ENCODE measurements at places on chromosomes 7 and 10.

- DNase-seq: peak; percentile 51
Measured at GRCh38 chr10:119871881-119872609, 598 bp downstream of the MCMBP start.

GRCh38 chr7:157622000-157622399, 285.2 kb downstream of the DNAJB6 start:
- DNase-seq: no peak

- no peak for DNase-seq
Measured at GRCh38 chr7:155449869-155450557, 7.9 kb upstream of the EN2 start.

GRCh38 chr10:60566096-60566495, 176.4 kb upstream of the ANK3 start:
- DNase-seq: no peak

- DNase-seq: no peak
Measured at GRCh38 chr7:112069879-112070321, 136.3 kb downstream of the DOCK4 start.

DNA sequence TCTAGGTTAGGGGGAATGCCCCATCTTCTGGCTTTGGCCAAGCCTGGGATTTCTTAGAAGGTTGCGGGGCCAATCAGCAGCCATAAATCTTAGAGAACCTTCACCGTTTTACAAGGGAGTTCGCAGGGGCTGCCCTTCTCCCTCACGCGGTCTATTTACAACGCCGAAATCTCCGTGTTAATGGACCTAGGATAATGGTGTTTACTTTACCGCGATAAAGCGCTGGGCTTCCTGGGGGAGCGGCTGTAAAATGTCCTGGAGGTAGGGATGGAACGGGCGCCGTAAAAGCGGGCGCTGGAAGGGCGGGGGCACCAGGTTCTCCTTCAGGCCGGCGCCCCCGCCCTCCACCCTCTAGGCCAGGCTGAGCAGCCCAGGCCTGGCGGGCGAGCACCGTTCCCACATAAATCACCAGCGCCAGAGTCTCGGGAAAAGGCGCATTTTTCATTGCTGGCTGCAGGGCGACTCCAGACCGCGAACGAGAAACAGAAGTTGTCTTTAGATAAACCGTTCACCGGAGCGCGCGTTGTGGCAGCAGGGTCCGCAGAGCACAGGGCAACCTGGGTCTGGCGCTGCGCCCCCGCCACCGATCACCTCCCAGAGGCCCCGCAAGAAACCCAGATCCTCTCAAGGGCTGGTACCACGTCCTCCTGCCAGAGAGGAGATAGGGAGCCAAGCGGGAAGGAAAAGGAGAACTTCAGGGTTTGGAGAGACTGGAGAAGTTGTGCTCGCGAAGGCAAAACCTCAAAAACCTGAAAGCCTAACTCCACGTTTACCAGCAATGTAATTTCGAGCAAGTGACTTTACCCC, 12.5 kb upstream of the NKX2-3 start:
- DNase-seq: no peak

GRCh38 chr7:93516834-93517233, 57.7 kb downstream of the CALCR start:
- no peak for DNase-seq

GRCh38 chr7:106792233-106792926, 72.7 kb upstream of the PIK3CG start:
- DNase-seq: no peak

GRCh38 chr10:96513305-96513697, 425 bp downstream of the TLL2 start:
- DNase-seq: peak; percentile 66

GRCh38 chr10:98168766-98169165, 34.3 kb downstream of the R3HCC1L start:
- no peak for DNase-seq

DNA sequence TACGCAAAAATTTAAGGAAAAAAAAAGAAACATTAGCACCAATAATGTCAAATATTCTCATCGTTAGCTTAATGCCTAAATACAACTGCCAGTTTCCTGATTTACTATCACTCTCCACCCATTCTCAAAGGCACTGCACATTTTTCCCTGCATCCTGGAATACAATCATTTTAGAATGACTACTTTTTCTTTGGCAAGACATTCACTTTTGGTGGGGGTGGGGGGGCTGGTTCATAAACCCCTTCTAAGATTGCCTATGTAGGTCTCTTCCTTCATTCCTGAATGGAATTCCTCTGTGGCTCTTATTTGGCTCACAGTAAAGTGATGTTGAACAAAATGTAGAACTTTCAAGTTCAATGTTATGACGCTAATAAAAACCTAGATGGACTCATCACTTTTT, 74.3 kb downstream of the RNLS start:
- no peak for DNase-seq

GRCh38 chr10:102681696-102682095, 32.5 kb downstream of the ARL3 start:
- no peak for DNase-seq

DNA sequence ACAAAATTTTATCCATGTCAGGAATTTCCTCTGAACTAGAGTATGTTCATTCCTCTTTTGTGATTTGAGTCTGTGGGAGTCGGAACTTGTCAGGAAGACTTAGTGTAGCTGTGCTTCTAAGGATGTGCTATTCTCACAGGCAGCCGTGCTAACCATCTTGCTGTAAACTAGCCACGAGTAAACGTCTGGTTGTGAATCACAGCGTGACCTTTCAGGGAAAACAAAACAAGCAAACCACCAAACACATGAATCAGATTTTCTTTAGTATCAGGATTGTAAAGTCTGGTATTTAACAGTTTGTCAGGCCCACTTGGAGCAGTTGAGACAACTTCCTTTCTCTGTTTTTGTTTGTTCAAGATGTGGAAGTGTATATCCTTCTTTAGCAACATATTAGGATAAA, 32.0 kb downstream of the AUTS2 start:
- DNase-seq: no peak

- DNase-seq: peak; percentile 37
Measured at GRCh38 chr7:151276666-151277590, 28.4 kb upstream of the SMARCD3 start.

DNA sequence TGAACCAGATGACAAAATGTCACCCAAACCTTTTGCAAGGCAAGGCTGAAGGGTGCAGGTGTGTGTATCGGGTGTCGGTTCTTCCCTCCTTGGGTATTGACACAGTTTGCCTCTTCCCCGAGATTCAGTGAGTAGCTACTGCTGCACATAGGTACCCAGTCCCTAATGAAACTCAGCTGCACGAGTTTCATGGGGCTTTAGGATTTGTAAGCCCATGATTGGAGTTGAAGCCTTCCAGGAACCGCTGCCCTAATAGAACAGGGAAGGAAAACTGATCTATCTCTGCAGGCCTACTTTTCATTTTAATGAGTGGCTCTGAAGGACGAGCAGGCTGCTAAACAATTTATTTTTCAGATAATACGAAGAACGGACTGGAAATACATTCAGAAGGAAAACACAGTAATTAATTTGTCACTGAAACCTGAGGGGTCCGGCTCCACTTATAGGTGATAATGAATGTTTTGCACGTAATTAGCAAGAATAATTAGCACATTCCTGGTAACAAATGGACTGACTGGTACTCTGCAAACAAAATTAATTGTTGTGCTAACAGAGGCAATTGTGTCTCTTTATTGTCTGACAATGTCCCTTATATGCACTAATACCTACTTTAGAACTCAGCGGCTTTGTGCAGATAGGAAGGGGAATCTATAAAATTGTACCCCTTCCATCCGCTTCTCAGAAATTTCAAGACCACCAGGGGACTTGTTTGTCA, 49.6 kb upstream of the FZD8 start:
- no peak for DNase-seq

- DNase-seq: no peak
Measured at GRCh38 chr7:6422926-6423632, 24.7 kb downstream of the DAGLB start.

DNA sequence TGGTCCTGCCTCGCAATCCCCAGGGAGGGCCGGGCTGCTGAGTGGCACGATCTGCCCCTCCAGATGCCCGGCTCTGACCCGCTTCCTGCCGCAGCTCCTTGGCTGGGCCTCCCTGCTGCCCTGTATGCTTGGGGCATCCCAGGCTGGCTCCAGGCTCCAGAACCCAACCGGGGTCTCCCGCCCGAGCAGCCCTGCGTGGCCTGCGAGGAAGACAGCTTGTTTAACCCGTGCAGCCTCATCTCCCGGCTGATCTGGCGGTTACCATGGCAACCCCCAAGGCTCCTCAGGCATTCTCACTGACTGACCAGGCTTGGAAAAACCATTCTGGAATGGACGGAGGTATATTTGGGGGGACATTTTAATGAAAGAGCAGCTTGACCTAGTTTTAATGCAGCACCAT, 232.4 kb upstream of the MYO3A start:
- DNase-seq: no peak

GRCh38 chr10:128958834-128959690, 508.0 kb upstream of the MGMT start:
- no peak for DNase-seq

Measured in stimulated activated naive B cell treated with anti-CD40 and anti-IgM and Interleukin-4, amounts not matched to agents 10 μg/mL and 1 μg/mL and 100 μg/mL, for 72 hours (primary cell).